Adrenal gland (tissue), 19 donors: ENCODE measurements at places on chromosomes 7 and 10.

DNA sequence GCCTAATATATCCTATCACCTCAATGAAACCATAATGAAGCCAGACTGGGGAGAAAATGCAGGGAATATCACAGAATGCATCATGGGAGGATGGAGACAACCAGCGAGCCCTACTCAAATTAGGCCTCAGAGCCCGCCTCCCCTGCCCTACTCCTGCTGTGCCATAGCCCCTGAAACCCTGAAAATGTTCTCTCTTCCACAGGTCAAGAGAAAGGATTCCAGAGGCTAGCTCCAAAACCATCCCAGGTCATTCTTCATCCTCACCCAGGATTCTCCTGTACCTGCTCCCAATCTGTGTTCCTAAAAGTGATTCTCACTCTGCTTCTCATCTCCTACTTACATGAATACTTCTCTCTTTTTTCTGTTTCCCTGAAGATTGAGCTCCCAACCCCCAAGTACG is 31.5 kb downstream of the PRSS2 start:
- DNase-seq: no peak

GRCh38 chr7:133978502-133979295 is 148.4 kb upstream of the LRGUK start:
- DNase-seq: no peak

- DNase-seq: no peak
Observed at GRCh38 chr10:129542589-129542988, 75.5 kb downstream of the MGMT start.

DNA sequence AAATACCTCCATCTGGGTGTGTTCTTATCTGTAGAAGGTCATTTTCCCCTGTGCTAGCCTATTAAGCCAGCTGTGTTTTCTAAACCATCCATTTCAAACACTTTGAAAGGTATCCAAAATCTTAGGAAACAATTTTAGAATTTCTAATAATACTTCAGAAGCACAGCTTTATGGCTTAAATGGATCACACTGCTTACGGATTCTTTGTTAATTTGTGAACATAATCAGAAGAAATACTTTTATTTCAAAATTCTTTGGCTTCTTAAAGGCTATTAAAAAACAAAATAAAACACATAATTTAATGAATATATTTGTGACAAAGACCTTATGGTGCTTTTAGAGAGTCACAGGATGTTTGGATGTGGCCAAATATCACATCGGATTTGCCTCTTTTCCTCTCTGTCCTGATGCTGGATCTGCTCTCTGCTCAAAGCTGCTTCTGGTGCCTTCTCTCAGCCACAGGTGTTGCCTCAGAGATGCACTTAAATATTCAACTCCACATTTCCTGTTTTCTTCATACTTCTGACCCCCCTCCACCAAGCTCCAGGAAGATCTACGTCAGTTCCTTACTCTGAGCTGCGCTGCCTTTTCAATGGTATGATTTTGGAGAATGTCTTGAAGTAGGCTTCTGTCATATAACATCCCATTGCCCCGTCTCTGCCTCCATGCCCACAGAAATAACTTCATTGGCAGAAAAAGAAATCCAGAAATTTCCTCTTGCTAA is 230.6 kb downstream of the MLLT10 start:
- DNase-seq: no peak

GRCh38 chr10:61454541-61454940 is 1.4 kb upstream of the TMEM26 start:
- no peak for DNase-seq
